ENCODE measurements at places on chromosomes 5 and 9. TPM values are rescaled to one million over a fixed set of nuclear protein-coding genes. Genes with fewer than 3 reads are reported as not detected.

- no peak for DNase-seq
These were observed 211.2 kb downstream of the RAB3C start for GRCh38 chr5:58793888-58794657.

DNA sequence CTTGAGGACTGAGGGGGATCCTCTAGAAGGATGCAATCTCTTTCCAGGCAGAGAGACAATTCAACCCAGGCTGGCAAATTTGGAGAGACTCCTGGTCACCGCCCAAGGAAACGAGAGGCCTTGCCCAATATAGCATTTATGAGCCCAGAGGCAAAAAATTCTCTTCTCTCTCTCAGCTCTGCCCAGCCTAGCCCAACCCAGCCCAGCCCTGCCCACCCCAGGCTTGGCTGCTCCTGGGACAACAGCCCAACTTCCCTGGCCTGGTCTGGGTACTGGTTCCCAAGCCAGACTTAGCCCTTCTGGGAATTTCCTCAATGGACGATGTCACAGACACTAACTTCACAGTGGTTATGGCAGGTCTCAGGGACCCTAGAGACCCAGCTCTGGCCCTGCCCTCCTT, 116.5 kb downstream of the PSD2 start:
- no peak for DNase-seq

GRCh38 chr5:178545941-178546674, 44.1 kb downstream of the COL23A1 start:
- DNase-seq, result no peak

GRCh38 chr9:95073042-95073607, 244.4 kb downstream of the FANCC start:
- DNase-seq, result no peak

DNA sequence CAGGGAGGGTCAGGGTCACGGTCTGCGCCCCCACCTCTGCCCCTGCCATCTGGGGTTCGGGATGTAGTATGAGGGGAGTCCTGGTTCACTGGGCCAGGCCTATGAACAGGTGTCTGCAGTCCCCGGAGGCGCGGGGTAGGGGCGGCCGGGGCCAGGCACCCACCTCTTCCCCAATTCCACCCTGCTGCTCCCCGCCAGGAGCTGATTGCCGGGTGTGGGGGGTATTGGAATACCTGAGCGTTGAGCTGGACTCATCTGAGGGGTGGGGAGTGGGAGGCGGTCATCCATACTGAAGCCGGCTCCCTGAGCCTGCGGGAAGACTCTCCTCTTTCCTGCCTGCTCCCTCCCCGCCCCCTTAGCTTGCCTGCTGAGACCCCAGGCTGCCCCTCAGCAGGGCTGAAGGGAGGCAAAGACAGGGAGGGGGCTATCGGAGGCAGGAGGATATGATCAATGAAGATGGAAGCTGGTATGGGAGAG, 679 bp downstream of the SLC6A7 start:
- DNase-seq, result no peak

DNA sequence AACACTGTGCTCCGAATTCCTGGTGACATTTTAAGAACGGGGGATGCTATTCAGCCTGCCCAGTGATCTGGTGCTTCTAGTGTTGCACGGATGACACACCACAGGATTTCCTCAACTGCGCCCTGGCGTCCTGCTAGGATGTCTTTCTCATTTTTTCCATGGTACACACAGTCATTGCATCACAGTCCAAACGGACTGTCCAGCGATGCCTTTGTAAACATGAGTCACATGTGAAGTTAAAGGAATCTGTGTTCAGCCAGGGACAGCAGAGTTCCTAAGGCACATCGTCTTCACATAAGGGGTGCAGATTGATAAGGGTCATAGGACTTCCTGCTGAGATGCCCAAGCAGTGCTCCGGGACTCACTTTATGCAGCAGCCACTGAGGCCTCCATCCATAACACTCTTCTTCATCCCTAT, 9.3 kb upstream of the PTPN3 start:
- DNase-seq, result no peak

The LIFR gene
- 209 TPM for polyA plus RNA-seq

The SEC24A gene
- 18.2 TPM for polyA plus RNA-seq

The CENPP gene
- polyA plus RNA-seq, result 5.6 TPM

The SLC24A2 gene
- polyA plus RNA-seq, result 0.31 TPM

The UBAC1 gene
- polyA plus RNA-seq, result 35.4 TPM

The IL3 gene
- polyA plus RNA-seq, result not detected

The PCDHB16 gene
- 4.0 TPM for polyA plus RNA-seq
